ENCODE measurements at places on chromosomes 5 and 9.

DNA sequence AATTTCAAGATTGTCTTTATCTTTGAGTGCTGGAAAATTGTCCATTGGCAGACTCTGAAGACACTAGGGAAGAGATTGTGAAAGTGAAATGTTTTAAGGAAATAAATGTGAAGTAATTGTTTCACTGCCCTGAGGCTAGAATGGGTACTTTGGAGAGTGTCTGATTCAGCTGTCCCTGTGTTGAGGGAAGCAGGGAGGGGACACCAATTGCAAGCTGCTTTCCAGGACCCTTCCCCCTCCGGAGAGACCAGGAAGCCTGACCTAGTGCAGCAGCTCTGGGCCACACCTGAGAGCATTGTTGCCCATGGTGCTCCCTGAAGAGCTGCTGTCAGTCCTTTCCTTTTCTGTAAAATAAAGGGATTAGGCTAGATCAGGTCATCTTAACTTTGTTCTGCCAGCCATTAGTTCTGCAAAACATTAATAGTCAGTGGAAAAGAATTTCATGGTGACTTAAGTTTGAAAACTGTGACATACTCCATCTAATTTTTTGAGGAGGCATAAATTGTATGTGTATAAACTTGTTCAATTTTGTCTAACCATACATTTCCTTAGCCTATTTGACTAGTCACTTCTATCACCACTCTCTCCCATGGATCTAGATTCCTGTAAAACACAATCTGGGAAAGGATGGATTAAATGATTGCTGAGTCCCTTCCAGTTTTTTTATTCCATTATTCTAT is 18.8 kb downstream of the MAP1B start:
- H3K27ac ChIP-seq, result no peak overlapping the region
- peaks cover 10% of the 10 kb centered on the region for H3K27me3 ChIP-seq
- H3K4me1 ChIP-seq, result no peaks in the 10 kb centered on the region
- H3K36me3 ChIP-seq, result no peaks in the 10 kb centered on the region
- no peak overlapping the region for H3K4me3 ChIP-seq

DNA sequence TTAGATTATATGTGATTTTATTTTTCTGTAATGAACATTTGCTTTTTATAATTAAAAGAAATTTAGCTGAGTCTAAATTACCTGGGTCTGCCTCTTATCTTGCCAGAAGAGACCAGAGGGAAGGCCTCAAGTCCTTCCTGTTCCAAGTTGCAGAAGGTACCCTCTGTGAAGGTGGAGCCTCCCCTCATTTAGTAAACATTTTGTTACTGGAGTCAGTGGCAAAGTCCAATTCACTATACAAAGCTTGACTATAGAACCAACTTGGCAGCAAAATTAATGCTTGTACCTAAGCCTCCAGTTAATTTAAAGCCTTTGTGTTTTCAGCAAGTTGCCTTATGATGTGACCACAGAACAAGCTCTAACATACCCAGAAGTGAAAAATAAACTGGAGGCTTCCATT is 42.8 kb upstream of the F2R start:
- H3K27ac ChIP-seq, result no peak overlapping the region
- no peaks in the 10 kb centered on the region for H3K27me3 ChIP-seq

DNA sequence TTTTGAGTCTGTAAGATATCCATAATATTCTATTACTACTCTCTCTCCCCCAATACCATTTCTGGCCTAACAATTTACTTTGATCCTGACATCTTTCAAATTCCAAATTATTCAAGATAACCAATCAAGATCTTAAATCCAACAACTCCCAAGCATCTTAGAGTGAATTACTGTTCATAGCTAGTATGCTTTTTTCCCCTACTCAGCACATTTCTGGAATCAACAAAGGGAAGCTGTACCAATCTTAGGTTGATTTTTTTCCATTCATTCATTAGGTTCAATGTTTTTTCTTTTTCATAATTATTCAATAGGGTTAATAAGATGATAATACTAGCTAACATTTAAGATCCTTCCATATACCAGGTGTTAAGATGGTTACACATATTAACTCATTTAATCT is 50.3 kb upstream of the MTMR12 start:
- H3K27ac ChIP-seq, result no peak overlapping the region
- H3K4me1 ChIP-seq, result no peaks in the 10 kb centered on the region
- H3K27me3 ChIP-seq, result no peaks in the 10 kb centered on the region
- no peak overlapping the region for H3K4me3 ChIP-seq
- H3K36me3 ChIP-seq, result peaks cover 32% of the 10 kb centered on the region

DNA sequence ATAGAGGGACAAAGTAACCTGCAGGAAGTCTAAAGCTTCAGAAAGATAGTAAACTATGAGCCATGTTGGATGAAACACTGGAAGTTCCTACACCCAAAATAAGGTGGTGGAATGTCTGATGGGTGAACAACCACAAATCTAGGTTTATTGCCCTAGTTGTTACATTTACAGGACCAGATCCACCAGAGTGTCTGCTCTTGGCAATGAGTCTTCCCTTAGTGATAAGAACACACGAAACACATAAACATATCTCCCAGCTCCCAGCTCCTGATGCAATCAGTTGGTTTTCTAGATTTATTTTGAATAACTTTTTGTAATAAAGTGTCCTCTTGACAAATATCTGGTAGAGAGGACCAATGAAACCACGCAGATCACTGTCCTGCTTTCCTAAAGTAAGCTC is 329.7 kb upstream of the WWC1 start:
- H3K36me3 ChIP-seq, result no peaks in the 10 kb centered on the region
- no peak overlapping the region for H3K27ac ChIP-seq
- H3K27me3 ChIP-seq, result no peaks in the 10 kb centered on the region
- H3K4me1 ChIP-seq, result no peaks in the 10 kb centered on the region
- no peak for DNase-seq
- no peak overlapping the region for H3K4me3 ChIP-seq

GRCh38 chr5:80190960-80191359 is 64.9 kb downstream of the SERINC5 start:
- H3K36me3 ChIP-seq, result no peaks in the 10 kb centered on the region
- DNase-seq, result no peak
- H3K27ac ChIP-seq, result peak overlapping the region; percentile 85
- H3K27me3 ChIP-seq, result no peaks in the 10 kb centered on the region

DNA sequence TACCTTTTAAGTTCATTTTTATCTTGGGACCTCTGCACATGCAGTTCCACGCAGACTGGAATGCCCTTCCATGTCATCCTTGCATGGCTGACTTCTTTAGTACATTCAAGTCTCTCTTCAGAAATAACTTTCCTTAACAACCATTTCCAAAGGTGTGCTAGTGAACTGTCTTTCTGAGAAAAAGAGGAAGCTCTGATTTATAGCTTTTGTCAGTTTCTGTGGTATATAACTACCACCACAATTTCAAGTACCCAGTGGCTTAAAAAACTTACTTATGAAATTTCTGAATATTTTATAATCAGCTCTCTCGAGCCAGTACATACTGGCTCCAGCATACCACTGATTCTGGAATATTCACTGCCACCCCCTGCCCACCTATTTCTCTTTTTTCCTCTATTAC is 1613.8 kb downstream of the MAT2B start:
- no peak overlapping the region for H3K27ac ChIP-seq
- no peaks in the 10 kb centered on the region for H3K27me3 ChIP-seq
- no peak for DNase-seq
- H3K4me1 ChIP-seq, result no peaks in the 10 kb centered on the region

DNA sequence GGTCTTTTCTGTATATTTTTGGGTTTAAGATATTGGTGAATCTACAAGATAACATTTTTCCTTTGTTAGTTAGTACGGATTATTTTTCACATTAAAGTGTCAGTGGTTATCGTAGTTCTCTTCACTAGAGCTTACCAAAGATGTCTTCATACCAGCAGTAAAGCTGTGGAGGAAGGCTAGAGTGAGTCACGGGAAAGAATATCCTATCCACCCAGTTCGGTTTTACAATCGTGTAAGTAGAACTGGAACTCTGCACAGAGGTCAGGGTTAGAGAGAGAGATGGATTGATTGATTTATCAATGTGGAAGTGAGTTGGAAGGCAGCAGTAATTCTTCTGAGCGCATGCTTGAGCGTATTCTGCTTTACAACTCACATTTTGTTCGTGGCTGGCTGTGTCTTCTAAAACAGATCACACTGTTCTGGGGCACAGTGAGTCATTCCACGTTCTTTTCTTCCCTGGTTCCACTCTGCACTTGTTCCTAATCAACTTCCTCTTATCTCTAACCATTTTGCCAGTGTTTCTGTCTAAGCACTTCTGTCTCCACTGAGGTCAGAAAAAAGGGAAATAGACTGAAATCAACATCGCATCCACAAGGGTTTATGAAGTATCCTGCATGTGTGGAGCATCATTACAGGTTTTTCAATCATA is 86.5 kb upstream of the ARRDC3 start:
- H3K4me1 ChIP-seq, result no peaks in the 10 kb centered on the region
- no peaks in the 10 kb centered on the region for H3K36me3 ChIP-seq
- H3K27ac ChIP-seq, result no peak overlapping the region
- no peak for DNase-seq

DNA sequence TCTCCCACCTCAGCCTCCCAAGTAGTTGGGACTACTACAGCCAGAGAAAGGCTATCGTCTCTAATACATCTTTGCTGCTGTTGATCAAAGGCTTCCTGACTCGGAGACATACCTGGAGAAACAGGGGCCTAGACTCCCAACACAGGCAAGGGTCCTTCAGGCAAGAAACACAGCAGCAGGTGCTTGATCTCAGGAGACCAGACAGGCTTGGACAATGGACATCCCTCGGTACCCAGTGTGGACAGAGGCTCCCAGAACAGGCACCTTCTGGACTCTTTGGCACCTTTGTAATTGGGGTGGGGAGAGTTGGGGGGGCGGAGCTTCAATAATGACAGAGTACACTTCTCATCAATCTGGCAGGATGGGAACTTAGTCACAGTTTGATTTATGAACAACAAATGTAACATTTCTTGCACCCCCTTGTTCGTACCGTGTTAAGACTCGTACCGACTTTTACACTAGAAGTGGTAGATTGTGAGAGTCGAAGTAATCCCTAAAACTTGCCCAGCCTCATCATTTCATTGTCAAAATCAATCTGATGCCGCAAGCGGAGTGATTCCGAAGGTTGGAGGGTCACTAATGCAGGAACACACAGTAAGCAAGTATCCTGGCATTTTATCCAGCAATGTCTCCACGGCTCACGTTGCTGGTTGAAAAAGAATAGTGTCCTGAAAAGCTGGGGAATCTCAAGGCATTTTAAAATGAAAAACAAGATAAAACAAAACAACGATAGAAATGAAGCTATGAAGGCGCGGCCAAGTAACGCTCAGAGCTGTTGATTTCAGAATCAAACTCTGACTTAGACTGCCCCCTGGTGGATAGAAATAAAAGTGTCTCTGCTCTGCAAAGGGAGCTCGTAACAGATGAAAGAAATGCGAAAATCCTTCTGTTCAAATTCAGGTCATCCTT is 46.4 kb upstream of the STK32A start:
- H3K4me1 ChIP-seq, result no peaks in the 10 kb centered on the region
- no peaks in the 10 kb centered on the region for H3K27me3 ChIP-seq
- DNase-seq, result peak; percentile 14
- no peak overlapping the region for H3K4me3 ChIP-seq
- no peaks in the 10 kb centered on the region for H3K36me3 ChIP-seq
- no peak overlapping the region for H3K27ac ChIP-seq
